IPS DF 6.9 (cell line): ENCODE measurements at places on chromosomes 2 and 18.
A peak's percentile ranks its signal among the peaks of the same experiment; 100 is the strongest.

DNA sequence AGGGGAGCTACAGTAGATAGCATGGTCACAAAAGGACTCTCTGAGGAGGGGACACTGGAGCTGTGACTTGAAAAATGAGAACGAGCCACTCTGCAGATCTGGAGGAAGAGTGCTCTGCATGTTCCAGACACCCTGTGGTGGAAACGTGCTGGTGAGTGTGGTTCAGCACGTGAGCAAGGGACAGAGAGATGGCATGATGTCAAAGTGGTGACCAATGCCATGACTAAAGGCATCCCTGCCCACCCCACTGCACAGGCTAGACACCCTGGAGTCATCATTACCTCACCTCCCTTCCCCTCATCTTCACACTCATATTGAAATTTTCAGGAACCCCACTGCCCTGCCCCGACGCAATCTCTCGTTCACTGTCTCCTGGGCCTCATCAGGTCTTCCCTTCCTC, 56.5 kb downstream of the SLC4A5 start:
- DNase-seq = no peak

DNA sequence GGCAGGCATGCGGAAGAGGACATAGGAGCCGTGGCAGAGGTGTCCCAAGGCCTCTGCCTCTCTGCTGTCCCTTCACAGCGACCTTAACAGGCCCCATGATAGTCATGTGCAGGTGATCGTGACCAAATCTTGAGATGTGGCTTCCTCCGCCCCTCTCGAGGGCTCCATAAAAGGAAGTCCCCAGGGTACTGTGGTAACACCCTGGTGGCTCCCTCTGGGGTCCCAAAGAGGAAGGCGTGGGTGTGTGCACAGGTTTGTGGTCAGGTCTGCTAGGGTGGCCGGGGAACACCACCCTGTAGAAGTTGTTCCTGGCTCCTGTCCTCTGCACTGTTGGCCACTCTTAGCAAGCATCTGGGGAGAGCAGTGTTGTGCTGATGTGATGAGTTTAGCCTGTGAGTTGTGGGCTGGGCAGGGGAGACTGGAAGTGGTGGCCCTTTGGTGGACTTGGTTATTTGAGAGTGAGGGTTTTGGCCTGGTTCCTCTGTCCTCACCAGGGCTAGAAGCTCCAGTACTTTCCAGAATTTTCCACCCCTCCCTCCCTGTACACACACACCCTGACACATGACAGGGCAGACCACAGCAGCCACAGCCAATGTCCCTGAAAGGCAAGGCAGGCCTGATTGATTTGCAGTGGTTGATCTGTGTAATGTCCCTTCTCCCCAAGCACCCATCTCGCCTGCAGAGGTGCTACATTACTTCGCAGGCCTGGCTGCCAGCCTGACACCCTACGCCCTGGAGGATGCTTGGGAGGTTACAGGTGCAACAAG, 68.9 kb upstream of the BOD1L2 start:
- no peak for DNase-seq

- no peak for DNase-seq
Measured at GRCh38 chr2:203822240-203822639, 45.3 kb upstream of the CTLA4 start.

DNA sequence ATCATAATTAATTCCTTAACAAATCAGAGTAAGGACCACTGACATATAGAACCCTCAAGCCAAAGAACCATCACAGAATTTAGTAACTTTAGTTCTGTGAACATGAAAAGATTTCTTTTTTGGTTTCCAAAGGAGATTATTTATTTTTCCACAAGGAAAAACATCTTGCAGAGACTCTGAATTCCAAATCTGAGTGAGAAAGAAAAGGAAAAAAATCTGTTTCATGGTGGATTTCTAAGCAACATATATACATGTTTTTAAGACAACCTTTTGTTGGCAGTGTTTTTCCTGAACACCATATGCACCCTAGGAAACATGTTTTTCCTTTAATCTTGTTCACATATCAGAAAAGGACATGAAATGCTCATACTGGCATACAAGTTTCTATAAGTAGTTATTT, 149.8 kb downstream of the AGPS start:
- no peak for DNase-seq

DNA sequence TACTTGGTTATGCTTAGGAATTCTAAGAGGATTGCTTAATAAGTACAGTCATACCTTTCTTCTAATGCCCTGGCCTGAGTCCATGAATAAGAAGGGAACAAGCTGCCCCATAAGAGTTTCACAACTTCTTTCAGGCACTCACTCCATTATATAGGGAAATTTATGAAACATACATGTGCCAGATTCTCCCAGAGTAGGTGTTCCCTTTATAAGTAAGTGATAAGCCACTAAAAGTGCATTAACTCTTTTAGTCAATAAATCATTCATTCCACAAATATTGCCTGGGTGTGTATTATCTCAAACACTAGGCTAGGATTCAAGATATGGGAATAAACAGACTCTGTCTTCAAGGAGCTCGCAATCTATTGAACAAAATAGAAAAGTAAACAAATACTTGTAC, 84.5 kb upstream of the RBBP8 start:
- DNase-seq = no peak

DNA sequence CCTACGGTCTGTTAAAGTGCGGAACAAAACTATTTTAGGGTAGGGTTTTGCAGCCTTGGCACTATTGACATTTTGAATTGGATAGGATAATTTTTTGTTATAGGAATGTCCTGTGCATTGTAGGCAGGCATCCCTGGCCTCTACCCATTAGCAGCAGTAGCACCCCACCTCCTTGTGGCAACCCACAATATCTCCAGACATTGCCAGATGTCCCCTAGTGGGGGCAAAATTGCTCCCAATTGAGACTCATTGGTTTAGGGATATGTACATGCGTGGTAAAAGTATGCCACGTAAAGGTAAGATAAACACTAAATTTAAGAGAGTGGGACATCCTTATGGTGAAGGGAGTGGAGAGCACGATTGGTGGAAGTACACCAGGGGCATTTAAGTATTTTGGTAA, 4.6 kb downstream of the MIB1 start:
- DNase-seq = no peak

- no peak for DNase-seq
Measured at GRCh38 chr2:187581125-187581896, 27.1 kb upstream of the TFPI start.

- DNase-seq = no peak
Measured at GRCh38 chr2:142825861-142826260, 51.6 kb upstream of the KYNU start.

DNA sequence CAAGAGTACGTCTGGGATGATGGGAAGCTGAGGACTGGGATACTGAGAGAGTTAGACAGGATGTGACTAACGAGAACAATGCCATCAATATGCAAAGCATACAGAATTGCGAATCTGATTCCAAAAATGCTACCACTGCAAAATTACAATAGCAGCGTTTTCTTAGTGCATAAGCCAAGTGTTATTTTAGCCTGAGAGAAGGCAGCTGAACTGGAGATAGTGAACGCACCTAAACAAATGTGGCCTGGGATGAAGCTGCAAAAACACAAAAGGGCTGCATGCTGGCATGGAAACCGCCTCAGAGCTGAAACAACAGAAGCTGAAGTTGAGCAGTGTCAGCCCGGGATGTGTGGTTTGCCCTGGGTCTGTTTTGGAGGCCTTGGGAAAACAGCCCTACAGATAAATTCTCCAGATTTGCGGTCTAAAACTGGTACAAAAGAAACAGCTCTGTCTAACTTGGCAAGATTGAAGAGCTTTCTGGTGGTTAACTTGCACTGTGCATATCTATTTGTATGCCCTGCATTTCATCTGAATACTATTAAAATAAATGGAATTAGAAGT, 45.5 kb downstream of the LYPD6 start:
- no peak for DNase-seq

DNA sequence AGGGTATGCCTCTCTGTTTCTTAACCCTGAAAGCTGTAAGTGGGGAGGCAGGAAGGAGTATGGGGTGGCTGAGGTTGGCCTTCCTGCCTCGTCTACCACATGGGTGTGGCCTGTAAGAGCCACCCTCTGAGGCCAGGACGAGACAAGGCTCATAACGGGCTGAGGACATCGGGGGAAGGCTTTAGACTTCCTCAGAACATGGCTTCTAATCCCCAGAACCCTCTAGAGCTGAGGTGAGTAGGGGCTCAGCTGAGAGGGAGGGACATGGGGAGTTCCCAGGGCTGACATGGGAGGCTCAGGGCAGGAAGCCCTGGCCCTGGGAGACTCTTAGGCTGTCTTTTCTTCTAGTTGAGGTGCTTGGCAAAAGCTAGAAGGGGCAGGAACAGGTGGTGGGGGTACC, 36.7 kb downstream of the EMX1 start:
- no peak for DNase-seq

DNA sequence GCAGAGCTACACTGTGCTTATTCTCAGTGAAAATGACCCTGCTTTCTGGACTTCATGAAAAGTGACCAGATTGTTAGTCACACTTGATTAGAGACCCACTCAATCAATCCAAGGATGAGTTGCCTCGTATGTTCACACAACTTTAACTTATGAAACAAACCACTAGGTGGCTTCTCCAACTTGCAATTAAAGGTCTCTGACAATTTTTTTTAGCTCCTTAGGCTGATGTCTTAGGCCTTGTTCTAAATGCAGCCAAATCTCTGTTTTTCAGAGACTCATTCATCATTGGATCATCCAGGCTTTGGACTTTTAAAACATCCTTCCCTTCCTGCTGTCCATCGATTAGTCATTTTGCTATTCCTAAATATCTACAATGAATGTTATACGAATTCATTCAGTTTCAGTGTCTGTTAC, 63.4 kb downstream of the MREG start:
- no peak for DNase-seq

DNA sequence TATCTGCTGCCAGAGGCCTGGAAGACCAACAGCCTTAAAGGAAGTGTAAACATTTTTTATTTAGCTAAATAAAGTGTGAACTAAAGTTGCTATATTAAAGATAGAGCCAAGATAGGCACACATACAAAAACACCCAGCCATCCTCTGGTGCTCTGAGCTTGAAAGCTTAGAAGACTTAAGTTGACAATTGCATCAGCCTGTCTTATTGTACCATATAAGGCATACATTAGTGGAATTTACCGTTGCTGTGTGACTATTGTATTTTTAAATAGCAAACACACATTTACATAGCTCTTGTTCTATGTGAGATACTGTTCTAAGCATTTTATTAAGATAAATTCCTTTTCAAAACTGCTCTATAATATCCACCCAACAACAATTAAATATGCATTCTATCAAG, 736.6 kb upstream of the ZEB2 start:
- DNase-seq = no peak

- no peak for DNase-seq
Measured at GRCh38 chr18:27769152-27769551, 407.8 kb downstream of the CDH2 start.

- DNase-seq = peak; percentile 72
Measured at GRCh38 chr2:161576421-161576820, 47.8 kb upstream of the SLC4A10 start.

DNA sequence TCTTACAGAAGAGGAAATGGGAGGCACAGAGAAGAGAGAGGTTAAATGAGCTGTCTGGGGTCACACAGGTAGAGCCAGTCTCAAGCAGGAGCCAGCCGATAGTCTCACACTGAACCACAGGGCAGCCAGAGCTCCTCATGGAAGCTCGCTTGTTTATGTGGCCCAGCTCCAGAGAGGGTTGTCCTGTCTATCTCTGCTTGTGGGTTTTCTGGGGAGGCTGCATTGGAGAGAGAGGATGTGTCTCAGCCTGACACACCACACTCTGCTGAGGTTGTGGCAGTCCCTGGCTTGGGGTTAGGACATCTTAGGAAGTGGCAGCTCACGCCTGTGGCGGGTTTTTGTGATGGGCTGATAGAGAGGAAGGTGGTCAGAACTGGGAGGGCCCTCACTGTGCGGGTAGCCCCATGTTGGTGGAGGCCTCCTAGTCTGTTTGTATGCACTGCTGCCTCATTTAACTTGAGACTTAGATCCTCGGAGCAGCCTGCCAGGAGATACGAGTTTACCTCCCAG, 52.3 kb downstream of the TCF7L1 start:
- DNase-seq = no peak

GRCh38 chr18:13136904-13137669, 81.5 kb upstream of the LDLRAD4 start:
- DNase-seq = no peak

DNA sequence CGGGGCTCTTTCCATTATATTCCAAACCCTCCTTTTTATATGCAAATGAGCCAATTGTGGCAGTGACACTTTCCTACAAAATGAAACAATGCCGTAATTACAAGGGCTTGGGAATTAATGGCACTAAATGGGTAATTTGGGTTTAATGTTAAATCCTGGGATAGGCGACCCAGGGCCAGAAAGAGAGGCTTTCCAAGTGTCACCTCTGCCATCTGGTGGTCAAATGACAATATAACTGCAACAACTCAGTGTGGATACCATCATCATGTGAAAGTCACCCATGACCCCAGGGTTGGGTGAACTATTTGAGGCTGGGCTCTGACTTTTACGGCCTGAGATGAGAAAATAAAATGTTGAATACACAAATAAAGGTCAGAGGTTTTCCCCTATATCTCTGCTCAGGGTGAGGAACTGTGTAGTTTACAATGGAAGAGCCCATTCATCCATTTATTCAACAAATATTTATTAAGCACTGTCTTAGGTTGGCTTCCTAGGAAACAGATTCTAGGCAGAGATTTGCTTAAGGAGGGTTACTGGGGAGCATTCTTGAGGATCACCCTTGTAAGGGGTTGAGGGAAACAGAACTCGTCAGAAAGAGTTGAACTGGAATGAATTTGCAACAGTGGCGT, 13.6 kb upstream of the THADA start:
- peak; percentile 48 for DNase-seq

- no peak for DNase-seq
Measured at GRCh38 chr2:217279140-217279539, 419.3 kb upstream of the TNP1 start.

DNA sequence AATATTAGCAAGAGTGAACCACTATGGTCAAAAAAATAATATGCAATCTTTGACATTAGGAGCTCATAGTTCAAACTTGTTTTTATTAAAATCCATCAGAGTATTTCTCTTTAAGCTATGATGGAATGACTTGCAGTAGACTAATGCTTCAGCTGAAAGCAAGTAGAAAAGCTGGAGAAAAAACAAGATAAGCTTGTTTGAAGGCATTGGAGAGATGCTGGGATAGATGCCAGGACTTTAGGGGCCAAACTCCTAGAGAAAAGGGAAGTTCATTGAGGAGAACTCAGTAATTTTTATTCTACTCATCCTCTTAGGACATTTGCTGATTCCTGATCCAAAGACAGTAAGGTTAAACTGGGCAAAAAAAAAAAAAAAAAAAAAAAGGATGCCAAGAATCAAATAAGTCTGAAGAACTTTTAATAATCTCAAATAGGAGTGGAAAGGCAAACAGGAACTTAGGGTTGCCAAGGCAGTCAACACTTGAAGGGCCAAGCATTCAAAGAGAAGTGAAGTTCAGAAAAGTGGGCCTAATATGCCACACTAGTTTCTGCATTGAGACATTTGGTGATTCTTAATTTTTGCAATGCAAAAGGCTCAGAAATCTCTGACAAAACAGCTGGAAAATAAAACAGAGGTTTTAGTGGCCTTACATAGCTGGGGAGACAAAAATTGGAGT, 19.7 kb upstream of the AFF3 start:
- no peak for DNase-seq

DNA sequence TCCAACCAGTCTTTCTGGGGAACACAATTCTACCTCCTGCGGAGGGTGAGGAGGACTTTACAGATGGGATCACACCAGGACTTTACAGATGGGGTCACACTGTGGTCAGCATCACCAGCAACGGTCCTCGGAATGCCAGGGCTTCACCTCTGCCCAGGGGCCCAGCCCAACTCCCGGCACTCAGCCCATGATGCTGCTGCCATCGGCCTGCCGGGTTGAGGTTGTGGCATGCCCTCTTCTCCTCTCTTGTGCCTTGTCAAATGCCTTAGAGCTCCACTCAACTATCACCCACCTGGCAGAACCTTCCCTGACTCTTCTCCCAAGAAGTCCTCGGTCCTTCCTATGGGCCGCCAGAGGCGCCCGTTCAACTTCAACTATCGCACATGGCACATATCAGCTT, 166.7 kb downstream of the CTIF start:
- DNase-seq = no peak
